H4 (cell line): ENCODE measurements at places on chromosomes 5 and 9. TPM values are rescaled to one million over a fixed set of nuclear protein-coding genes. Genes with fewer than 3 reads are reported as not detected.

DNA sequence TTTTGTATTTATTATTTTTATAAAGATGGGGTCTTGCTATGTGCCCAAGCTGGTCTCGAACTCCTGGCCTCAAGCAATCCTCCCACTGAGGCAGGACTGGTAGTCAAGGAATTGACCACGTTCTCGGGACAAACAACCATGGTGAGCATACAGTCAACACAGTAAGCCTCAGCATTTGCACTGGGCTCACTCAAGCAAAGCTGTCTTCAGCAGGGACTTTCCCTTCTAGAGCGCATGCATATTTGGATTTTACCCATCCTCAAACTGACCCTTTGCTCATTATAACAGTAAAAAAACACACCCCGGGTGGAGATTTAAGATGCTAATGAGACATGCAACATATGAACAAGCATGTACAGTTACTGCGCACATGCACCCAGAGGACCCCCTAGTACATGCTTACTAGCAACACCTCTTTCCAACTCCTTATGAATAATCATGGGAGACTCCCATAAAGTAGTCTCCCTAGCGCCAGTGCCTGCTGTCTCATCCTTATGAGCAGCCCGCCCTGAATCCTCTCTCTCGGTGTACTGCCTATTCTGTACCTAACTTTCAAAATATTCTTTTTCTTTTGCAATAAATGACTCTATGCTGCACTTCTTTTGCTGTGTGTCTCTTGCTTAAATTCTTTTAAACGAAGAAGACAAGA, 41.5 kb downstream of the C5orf22 start:
- no peak for DNase-seq

Gene WDR38
- total RNA-seq: not detected in 2 replicates

Gene HAND1
- 0.29 TPM in 1 of 2 replicates, not detected in the other for total RNA-seq

Gene TICAM2
- 0.16 and 4.5 TPM in 2 replicates for total RNA-seq

- DNase-seq: no peak
Observed at GRCh38 chr9:120423812-120424211, 156.2 kb downstream of the CDK5RAP2 start.

Gene SLC34A1
- not detected in 2 replicates for total RNA-seq

Gene AOPEP
- 130 and 155 TPM in 2 replicates for total RNA-seq

DNA sequence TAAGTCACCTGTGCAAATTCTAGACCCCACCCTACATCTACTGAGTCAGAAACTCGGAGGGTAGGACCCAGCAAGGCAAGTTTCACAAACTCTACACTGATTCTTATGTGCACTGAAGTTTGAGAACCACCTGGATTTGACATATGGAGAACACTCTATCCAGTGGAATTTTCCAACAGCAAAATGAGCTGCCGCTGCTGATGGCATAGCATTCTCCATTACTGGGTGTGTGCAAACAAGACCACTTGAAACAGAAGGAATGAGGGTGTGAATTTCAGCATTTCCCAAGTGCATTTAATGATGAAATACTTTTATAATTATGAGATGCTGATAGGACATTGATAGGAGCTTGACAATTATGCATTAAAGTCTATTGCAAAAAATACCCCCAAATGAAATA, 229.1 kb upstream of the IL12B start:
- no peak for DNase-seq

GRCh38 chr9:130193531-130194377, 21.6 kb downstream of the NCS1 start:
- no peak for DNase-seq

GRCh38 chr9:136588663-136589464, 43.0 kb upstream of the NOTCH1 start:
- DNase-seq: no peak
